Activated T-cell treated with anti-CD3 and anti-CD28 coated beads, Interleukin-2, amount 50 U/mL, for 48 hours (primary cell): ENCODE measurements at places on chromosomes 7 and 10.

GRCh38 chr10:2984682-2985081, 82.7 kb upstream of the PFKP start:
- DNase-seq, result no peak

DNA sequence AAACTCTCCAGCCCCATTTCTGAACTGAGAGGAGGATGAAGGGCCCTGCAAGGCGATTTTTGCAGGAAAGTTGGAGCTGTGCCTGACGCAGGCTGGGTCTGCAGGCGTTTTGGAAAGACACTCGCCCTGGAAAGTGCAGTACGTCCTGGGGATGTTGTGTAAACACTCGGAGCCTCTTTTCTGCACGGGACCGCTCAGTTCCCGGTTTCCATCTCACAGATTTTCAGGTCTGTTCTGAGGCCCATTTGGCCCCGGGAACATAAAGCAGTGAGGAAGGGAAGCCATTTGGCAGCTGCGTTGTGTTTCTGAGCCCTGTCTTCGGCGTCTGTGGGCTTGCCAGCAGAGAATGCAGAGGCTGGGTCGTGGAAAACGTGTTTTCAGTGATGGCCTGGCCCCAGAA, 655.0 kb upstream of the MGMT start:
- no peak for DNase-seq

- no peak for DNase-seq
Observed at GRCh38 chr10:69224862-69225657, 4.9 kb downstream of the HKDC1 start.

DNA sequence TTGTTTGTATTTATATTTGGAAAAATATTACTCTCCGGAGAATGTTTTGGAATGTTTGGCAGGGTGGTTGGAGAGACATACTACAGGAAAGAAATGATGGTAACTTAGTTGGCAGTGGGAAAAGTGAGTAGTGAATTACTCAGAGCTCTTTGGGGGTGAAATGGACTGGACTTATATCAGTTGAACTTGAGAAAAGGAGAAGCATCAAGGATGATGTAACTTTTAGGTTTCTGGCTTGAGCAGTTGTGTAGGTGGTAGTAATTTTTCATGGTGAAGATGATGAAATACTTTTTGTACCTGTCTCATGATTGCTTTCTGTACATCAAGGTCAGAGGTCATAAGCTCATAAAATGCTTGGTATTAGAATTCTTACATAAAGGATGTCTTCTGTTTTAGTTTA, 617.2 kb downstream of the AUTS2 start:
- DNase-seq, result no peak

- DNase-seq, result no peak
Observed at GRCh38 chr10:98332623-98333269, 64.8 kb upstream of the LOXL4 start.

GRCh38 chr10:112235141-112235540, 48.1 kb upstream of the TECTB start:
- no peak for DNase-seq

DNA sequence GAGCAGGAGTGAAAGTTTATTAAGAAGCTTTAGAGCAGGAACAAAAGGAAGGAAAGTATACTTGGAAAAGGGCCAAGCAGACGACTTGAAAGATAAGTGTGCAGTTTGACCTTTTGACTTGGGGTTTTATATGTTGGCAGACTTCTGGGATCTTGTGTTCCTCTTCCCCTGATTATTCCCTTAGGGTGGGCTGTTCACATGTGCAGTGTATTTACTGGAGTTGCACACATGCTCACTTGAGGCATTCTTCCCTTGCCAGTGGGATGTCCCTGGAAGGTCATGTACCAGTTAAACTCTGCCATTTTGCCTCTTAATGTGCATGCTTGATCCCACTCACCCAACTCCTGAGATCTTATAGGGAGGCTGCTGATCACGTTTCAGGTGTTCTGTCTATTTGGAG, 23.4 kb upstream of the ARHGAP12 start:
- DNase-seq, result no peak
